ENCODE measurements at places on chromosomes 1 and 21.
A peak's percentile ranks its signal among the peaks of the same experiment; 100 is the strongest.

DNA sequence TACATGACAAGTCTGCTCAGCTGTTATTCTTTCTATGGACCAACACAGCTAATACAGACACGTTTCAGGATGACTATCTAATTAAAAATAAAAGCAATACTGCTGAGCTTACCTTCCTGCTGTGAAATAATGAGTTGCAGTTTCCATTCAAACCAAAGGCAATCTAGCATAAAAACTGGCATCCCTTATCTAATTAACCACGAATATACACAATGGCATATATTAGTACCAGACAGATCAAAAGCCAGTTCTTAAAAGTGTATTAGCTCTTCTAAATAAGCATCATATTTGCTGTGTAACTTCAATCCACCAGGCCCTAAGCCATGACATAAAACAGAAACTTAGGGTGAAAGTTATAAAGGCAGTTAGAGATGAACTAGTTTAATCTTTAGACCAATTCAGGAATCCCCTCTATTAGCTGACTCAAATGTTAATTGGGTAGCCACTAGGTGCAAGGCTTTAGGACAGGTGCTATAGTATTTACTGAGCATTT, 20.6 kb downstream of the TESK2 start:
- DNase-seq: no peak

GRCh38 chr21:41761211-41761933, 5.5 kb downstream of the RIPK4 start:
- no peak for DNase-seq

GRCh38 chr1:181397845-181398244, 85.5 kb upstream of the CACNA1E start:
- DNase-seq: no peak

GRCh38 chr21:37564924-37565529, 198.5 kb downstream of the DYRK1A start:
- DNase-seq: no peak

DNA sequence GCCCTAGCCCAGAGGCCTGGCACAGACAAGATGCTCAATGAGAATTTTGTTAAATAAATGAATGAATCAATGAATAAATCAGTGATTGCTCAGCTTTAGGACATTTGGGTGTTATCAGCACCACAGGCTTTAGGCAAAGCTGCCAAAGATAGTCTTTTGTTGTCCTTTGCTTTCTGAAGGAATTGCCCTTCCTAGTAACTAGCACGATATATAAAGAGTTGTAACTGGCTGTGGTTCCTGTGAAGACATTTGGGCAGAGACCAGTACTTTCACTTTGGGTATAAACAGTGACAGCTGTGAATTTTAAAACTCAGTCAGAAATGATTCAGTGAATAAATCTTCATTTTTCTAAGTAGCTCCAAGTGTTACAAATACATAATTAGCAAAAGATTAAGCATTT, 13.3 kb downstream of the RNU5D-1 start:
- DNase-seq: no peak

DNA sequence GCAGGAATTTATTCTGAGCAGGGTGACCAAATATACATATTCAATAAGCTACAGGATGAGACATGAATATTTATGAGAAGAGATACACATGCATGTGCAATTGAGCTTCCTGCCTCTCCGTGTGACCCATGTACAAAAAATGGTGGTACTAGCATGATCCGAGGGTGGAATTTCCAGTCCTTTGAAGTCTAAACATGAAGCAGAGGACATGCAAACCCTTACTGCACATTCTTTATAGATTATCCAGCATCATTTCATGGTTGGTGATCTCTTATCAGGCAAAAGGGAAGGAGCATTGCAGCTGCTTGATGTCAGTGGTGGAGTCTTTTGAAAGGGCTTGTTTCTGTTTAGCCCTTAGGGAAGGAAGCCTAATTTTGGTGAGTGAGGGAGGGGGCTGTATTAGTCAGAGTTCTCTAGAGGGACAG, 448.6 kb downstream of the SETD4 start:
- no peak for DNase-seq

DNA sequence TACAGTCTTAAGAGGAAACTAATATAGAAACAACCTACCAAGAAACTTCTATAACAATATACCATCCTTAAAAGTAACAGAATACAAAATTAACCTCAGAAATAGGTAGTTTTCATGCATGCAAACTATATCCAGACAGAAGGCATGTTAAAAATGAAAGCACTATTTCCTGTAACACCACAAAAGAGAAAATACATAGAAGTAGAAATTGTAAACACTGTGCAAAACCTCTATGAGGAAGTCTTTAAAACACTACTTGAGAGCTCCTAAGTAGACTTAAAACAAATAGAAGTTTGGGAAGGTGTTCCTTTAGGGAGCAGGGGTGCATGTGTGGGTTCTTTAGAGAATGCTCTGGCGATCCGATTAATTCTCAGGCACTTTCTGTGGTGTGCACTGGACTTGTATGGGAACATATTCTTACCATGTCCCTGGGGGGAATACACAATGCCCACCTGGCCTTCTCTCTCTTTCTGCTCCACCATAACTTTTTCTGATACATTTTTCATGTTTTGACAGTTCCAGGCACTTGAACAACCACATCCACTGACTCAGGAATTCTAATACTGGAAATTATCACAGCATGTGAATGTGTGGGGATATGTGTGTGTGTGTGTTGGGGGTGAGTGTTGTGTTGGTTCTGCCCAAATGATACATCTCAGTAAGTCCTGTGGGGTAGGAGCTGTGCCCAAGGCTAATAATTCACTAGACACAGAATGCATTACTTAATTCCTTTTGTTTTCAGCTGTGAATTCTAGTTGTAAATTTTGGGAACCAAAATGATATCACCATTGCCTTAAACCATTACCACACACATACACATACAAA, 866.3 kb upstream of the B3GALT2 start:
- no peak for DNase-seq

DNA sequence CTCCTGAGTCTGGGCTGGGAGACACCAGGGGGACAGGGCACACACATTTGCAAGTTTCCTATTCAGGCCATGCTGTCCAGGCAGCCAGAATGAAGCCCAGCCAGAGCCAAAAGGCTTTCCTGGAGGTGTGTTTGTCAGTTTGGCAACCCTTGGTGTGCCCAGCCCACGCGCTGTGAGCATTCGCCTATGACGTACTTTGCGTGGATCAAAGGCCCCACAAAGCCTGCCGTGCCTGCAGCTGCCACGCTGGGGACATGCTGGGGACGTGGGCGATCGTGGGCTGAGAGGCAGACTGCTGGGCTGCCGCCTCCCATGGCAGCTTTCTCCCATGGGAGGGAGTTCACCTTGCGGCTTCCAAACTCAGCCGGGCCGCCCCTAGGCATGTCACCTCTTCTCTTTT, 57.5 kb downstream of the CD247 start:
- no peak for DNase-seq

DNA sequence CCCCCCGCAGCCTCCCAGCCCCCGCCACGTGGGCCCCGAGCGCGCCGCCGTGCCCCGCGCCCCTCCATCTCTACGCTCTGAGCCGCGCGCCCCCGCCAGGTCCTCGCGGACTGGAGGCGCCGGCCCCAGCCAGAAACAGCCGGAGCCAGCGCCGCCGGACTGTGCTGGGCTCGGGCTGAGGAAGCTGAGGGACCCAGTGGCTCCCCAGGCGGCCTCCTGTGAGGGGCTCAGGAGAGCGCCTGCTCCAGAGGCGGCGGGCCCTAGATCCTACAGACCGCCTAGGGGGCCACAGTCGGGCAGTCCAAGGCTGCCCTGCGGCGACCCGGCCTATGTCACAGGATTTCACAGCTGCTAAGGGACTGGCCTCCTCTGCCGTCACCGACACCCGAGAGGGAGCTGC, 82.1 kb downstream of the NENF start:
- no peak for DNase-seq

GRCh38 chr21:42031816-42032215, 21.7 kb upstream of the ZBTB21 start:
- DNase-seq: no peak

DNA sequence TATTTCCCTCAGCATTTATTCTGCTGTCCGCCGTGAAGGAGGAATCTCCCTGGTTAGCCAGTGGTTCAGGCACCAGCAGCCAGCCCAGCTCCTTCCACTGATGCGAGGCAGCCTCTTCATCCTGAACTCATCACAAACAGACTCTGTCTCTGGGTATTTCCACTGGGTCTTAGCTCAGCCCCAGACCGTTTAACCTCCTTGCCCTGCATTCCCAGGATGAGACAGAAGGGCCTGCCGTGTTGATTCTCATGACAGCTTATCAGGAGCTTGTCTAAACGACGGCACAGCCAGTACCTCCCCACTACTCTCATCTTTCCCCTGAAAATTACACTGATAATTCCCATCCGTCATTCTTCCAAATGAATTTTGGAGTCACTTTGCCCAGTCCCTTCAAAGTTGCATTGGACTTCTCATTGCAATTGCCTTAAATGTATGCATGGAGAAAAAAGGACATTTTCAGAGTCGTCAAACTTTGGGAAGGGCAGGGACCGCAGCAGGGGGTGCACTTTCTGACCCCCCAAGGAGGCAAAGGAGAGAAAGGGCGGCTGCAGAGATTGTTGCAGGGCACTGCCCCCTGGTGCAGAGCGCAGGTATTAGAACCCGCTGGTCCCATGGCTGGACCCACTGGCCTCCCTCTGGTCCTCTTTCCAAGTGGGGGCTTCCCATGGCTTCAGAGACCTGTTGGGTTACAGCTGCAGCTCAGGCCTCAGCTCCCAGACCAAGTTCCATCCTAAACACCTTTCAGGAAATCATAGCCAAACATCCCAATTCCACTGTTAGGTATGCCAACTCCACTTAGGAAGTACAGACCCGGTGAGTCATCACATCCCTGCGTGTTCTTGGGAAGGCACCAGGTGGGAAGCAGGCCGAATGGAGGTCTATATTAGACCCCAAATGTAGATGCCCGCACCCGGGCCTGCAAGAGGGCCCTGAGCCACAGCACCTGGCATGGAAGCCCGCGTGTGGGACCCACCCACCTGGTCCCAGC, 3.7 kb upstream of the MEGF6 start:
- DNase-seq: no peak

DNA sequence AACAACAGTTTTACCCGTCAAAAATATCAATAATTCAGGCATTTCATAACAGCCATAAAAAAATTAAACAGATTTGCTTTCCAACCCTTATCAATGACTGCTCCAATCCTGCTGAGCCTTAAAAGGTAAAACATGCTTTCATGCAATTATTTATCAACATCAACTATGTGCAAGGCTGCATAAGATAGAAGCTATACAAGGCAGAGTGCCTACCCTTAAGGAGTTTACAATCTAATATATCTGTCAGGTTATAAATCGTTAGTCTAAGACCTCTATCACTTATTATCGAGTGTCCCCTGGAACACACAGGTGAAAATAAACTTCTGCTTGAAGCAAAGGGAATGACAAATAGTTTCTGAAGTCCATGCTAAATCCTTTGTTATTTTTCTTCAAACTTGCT, 1.8 kb downstream of the ERRFI1 start:
- DNase-seq: no peak

DNA sequence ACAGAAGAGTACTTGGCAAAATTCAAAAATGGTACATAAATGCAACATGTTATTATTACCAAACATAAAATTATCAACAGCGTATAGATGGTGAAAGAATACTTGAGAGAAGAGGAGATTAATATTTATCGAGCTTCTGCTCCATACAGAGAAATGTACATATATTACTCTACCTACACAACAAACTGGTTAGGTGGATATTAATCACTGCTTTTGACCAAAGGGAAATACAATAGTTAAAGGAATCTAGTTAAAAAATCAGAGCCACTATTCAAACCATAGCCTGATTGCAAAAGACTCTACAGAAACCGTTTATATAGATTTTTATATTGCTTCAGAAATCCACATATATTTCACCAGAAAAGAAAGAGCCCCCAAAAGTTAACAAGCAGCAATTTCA, 379.3 kb upstream of the PRMT6 start:
- DNase-seq: no peak

DNA sequence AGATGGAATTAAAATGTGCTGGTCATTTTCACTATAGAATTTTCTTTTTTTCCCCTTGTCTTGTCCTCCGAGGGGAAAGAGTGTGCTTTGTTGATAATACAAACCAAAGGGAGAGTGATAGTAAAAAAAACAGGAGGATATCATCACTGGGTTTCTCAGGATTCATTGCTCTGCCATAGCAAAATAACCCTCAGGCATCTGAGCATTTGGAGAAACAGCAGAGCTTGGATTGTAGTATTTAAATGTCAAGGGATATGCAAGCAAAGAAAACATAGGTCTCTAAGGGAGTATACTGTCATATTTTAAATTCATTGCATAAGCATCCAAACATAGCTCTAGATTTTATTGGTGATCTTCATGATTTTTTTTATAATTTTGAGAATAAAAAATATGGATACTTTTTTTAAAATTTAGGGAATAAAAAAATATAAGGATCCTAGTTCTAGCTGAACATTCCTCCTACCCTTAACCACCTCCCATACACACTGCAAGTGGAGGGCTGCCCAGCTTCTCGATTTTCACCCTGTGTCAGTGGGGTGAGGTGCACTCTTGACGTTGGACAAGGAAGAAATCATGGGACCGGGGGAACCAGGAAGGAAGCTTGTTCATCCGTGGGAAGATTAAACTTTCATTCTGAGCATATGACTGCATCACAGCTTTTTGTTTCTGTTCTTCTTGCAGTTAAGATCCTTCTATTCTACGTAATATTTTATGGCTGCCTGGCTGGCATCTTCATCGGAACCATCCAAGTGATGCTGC, 4.4 kb downstream of the ATP1B1 start:
- DNase-seq: no peak

DNA sequence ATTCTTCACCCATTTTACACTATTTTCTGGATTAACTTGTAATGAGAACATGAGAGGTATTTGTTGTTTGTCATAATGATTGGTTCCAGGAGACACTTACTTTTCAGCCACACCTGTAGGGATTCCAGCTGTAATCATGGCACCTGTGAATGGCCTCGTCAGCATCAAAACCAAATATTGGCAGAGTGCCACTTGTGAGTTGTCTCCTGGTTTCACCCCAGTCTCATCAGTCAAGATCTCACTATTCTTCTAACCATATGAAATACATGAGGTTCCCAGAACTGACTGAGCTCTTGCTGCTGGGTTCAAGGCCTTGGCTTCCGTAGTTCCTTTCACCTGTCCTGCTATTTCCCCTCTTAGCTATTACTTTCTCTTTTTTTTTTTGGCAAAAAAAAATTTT, 246.6 kb upstream of the ADGRL2 start:
- peak; percentile 3 for DNase-seq

- no peak for DNase-seq
Observed at GRCh38 chr21:37557261-37557950, 190.8 kb downstream of the DYRK1A start.

GRCh38 chr1:186987065-186987464, 158.3 kb downstream of the PLA2G4A start:
- no peak for DNase-seq

All from NCI-H1930 (cell line).